ENCODE measurements at places on chromosomes 5 and 9.

GRCh38 chr9:88280816-88281382 is 107.3 kb upstream of the SPIN1 start:
- DNase-seq: peak; percentile 12

GRCh38 chr5:122111460-122111859 is 17.9 kb upstream of the ZNF474 start:
- no peak for DNase-seq

DNA sequence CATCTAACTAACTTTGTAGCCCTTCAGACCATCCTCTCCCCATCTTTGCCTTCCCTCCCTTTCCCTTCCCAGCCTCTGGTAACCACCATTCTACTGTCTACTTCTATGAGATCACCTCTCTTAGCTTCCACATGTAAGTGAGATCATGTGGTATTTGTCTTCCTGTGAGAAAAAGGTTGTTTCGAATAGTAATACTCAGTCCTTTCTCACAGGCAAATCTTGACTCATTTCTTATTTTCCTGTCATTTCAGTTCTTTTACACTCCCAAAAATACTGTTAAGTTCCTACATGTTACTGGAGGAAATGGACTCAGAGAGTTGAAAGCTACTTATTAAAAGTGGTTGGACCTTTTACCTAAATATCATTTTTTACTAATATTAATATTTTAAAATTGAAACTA is 82.1 kb downstream of the SLF1 start:
- DNase-seq: peak; percentile 67

DNA sequence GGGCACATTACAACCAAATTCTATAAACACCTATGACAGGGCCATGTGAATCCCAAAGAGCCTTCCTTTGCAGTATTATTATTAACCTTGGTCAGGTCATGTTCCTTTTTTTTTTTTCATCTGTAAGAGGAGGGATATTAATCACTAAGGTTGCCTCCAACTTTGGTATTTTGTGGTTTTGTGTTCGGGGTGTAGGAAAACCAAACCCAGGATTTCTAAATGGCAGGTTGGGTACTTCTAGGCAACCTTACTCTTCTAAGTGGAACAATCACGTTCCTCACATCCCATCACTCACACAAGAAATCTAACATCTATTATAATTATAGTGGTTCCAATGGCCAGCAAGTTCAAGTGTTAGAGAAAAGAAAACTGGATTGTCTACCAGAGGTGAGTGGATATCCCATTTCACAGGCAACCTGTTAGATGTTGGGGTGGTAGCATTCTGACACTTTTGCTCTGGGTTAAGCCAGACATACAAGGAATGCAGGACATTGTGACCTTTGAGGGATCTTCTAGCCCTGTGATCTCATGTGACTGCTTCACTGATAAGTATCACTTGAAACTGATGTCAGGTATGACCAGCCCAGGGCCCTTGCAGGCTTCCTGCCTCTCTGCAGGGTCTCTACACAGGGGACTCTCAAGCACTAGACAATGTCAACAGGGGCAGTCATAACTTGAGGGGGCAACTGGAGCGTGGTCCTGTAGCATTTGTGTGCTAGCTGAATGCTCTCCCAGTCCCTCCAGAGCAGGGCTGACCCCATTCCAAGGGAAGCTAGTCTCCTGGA is 126.2 kb upstream of the VLDLR start:
- no peak for DNase-seq

GRCh38 chr9:36101916-36102741 is 34.4 kb upstream of the GLIPR2 start:
- DNase-seq: no peak

DNA sequence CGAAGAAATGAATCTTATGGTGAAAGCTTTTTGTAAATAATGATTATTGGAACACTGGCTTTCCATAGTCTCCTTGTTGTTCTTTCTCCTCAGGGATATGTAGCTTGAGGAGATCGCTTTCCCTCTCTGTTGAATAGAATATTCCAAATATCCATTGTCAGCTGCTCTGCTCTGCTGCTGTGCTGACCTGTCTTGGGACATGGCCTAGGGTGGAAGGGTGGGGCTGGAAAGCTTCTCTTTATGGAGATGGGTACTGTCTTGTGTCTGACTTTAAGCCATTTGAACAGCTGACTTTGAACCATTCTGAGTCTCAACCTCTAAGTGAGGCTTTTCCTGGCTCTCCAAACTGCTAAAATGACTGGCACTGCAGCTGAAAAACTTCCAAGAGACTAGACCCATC is 135.8 kb downstream of the PLCXD3 start:
- no peak for DNase-seq

GRCh38 chr5:139481580-139482049 is 943 bp downstream of the STING1 start:
- DNase-seq: peak; percentile 49

- no peak for DNase-seq
These were observed 408.1 kb downstream of the MAT2B start for GRCh38 chr5:163913548-163913947.

DNA sequence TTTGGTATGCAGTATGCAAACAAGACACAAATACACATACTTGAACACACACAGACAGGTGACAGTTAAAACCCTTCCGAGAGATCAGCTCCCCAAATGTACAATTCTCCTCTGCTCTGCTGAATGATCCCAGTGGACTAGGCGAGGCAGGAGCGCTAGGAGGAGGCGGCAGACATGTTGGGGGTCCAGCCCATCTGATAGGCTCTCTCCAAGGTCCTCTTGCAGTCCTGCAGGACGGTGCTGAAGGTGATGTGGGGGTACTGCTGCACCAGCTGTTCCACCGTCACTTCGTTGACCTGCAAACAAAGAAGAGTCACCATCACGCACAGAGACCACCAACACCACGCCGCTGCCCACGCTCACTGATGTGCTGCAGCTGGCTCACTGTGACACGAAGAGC is 190.8 kb upstream of the EFNA5 start:
- DNase-seq: no peak

DNA sequence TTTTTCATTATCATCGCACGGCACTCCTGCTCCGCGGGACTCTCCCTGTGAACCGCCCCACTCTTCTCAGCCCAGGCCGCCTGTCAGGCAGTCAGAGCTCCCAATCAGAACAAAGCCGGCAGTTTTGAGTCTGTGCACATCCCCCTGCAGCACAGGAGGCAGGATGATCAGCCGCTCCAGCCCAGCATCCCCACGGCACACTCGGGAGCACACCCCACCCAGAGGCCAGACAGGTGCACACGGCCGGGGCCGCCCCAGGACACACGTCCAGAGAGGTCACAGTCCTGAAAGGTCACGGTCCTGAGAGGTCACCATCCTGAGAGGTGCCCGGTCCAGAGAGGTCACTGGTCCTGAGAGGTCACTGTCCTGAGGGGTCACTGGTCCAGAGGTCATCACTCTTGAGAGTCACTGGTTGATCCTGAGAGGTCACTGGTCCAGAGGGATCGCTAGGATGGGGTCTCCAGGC is 8.4 kb downstream of the TPPP start:
- no peak for DNase-seq

DNA sequence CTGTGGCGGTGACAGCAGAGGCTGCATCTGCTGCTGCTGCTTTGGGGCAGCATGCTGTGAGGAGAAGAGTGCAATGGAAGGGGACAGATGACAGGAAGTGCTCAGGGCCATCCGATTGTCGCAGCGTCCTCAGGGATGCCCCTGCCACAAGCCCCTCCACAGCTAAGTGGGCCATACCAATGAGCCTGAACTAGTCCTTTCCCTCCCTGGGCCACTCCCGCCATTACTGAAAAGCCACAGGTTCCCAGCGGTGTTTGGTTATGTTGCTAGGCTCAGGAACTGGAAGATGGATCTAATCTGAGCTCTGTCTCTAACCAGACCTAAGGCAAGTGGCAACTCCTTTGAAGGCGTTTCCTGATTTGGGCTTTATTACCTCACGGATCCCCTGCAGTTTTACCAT is 109.2 kb downstream of the GAPVD1 start:
- no peak for DNase-seq

DNA sequence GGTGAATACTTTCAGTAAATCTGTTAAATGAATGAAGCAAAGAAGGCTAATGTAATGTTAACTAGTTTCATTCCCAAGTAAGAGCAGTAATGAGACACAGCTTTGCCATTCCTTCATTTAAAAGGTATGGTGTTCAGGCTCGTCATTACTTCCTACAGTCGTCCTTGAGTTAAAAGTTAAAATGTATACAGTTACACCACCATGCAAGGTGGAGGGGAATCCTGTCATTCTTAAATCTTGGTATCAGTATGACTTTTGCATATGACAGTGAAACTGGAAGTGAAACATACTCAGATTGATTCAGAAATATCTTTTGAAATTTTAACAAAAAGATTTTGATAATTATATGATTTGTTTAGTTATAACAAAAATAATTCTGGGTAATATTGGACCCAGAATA is 25.9 kb downstream of the MTRR start:
- DNase-seq: peak; percentile 42

DNA sequence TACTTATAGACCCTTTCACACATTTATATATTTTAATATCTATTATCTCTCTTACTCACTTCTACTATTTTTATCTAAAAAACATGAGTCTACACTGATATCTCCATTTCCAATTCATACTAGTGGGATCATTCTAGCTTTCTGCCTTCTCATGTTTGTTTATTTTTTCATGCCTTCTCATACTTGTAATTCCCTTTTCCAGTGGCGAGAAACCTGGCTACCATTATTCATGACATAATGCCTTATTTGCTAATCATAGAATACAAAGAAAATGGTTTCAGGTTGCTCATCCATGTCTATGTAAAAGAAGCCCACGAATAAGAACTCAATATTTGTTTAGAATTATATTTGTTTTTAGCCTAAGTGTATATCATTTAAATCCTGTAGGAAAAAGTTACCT is 232.7 kb upstream of the ACTBL2 start:
- no peak for DNase-seq

DNA sequence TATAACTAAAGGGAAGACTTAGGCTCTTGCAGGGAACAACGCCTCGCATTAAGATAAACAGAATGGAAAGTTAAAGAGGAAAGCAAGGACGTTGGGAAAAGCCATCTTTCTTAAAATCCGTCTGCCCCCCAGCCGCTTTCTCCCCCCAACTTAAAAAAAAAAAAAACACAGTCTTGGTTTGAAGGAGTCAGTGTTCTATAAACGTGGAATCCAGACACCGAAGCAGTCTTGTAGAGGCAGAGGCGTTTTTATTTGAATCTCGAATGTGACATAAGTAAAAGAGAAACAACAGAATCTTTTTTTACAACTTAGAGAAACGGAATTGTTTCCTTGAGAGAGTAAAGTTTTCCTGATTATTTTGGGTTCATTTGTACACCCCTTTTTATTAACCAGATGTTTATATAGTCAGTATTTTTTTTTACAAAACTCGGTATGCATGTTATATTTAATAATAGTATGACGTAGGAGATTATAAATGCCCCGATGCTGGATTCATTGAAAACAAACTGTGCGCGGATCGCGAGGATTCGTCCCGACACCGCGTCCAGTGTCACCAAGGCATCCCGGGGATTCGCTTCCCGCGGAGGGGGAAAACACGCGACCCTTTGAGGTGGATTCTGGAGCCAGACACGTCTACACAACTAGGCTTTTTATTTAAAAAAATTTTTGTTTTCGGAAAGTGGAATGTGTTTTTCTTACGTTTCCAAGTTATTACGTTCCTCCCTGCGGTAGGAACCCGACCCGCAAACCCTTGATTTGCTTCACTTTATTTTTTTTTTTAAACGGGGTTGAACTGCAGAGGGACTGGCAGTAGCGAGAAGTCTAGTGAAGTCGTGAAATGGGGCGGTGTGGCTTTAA is 6.7 kb downstream of the PTCH1 start:
- DNase-seq: no peak

- no peak for DNase-seq
These were observed 121.8 kb upstream of the CNTLN start for GRCh38 chr9:17013010-17013409.

- no peak for DNase-seq
These were observed 28.7 kb downstream of the IPPK start for GRCh38 chr9:92641092-92641809.

- no peak for DNase-seq
These were observed 8.5 kb downstream of the C5orf52 start for GRCh38 chr5:157679801-157680200.

- DNase-seq: no peak
These were observed 481.8 kb upstream of the ARRDC3 start for GRCh38 chr5:91864962-91865361.

- no peak for DNase-seq
These were observed 1048.4 kb downstream of the MAT2B start for GRCh38 chr5:164553851-164554250.

- peak; percentile 33 for DNase-seq
These were observed 1.2 kb downstream of the ANKRD33B start for GRCh38 chr5:10564838-10565784.

DNA sequence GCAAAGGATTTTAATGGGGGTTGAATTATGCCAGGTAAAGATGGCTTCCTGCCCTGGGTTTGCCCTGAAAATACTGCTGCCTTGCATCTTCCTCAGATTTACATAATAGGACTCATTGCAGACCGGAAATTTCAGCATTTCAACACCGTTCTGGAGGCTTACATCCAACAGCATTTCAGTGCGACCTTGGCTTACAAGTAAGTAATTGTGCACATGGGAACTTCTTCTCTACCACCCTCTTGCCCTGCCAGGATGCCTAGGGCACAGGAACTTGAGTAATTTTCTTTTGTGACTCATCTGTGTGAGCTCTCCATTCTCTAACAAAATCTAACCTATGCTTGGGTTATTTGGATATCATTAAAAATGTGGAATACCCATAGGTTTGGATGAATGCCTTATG is 80.2 kb downstream of the DOCK2 start:
- no peak for DNase-seq

DNA sequence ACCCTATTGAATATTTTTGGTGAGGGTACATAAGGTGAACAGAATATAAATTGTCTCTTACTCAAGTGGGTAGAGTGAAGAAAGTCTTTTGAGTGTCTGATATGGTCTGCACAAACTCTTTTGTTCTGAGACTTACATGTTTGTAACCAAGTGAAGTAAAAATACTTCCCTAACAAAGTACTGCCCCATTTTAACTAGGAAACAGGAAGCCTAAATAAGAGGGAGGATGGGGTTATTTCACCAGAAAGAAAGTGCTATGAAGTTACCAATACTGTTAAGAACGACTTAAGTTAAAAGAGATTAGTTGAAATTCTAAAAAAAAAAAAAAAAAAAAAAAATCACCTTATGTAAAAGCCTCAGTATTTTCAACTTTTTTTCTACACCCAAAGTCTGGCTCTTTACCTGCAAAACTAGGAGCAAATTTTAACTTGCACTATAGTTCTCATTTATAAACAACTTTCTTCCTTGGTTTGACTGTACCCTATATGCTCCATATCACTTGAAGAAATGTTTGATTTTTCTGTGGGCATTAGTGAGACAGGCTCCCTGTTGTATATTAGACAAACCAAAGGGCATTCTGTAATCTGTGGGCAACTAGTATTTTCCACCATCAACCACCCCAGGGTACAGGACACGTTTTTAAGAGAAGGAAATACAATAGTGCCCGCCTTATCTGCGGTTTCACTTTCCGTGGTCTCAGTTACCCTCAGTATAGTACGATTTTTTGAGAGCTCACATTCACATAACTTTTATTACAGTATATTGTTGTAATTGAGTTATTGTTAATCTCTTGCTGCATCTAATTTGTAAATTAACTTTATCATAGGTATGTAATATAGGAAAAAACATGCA is 127.7 kb downstream of the NR3C1 start:
- DNase-seq: no peak

GRCh38 chr5:159773062-159773924 is 143.0 kb upstream of the ADRA1B start:
- peak; percentile 81 for DNase-seq

Data from activated CD4-positive, alpha-beta T cell treated with anti-CD3 and anti-CD28 coated beads, Interleukin-2, Interleukin-6, amounts not matched to agents 100 ng/mL and 50 ng/mL, durations not matched to agents 16 hours and 8 hours (primary cell).